Aorta (tissue), 5 donors: ENCODE measurements at places on chromosomes 5 and 9. TPM values are rescaled to one million over a fixed set of nuclear protein-coding genes. Genes with fewer than 3 reads are reported as not detected.

DNA sequence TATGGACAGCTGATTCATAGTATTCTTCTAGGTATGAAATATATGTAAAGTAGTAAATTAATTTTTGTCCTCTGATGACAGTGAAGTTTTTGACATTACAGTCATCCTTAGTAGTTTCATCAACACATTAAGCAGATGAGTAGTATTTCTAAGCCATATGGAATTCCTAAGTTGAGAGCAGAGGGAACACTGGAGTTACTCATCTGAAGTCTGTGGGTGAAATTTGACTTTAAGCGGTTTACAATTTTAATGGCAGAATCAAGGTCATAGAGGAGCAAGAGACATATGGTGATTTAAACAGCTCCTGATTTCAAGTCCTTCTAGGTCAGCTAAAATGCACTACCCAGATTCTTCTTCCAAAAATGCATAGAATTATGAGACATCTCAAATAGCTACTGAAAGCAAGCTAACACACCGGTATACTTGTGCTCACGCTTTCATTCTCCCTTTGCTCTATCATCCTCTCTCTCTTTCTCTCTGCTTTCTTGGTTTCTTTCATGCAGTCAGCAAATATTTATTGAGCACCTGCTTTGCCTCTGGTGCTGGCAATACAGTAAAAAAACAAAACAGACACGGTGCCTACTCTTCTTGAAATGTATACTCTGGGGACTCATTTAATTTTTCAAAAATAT, 235.9 kb downstream of the FER start:
- DNase-seq, result no peak

The OR1N1 gene
- not detected for polyA plus RNA-seq

The GOLM1 gene
- 4.6 TPM for polyA plus RNA-seq

GRCh38 chr5:54834121-54834842, 151.1 kb downstream of the ESM1 start:
- no peak for DNase-seq

- peak; percentile 67 for DNase-seq
These were observed 137.3 kb downstream of the LHFPL2 start for GRCh38 chr5:78511121-78511906.

The IFNA21 gene
- polyA plus RNA-seq, result not detected

DNA sequence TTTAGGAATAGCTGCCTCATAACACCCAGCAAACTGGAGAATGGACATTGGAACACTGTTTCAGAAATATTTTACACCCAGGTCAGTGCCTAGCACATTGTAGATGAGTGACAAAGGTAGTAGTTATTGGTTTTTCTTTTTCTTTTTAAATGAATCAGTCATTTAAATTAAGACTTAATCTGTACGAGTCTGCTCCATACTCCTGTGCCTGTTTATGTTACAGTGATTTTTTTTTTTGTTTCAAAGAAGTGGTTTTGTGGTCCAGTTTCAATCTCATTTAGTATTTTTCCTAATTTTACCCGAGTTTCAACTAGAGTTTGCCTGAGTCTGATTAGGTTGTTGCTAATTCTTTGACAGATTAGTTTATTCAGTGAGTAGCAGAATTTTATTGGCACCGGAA, 16.2 kb downstream of the LMNB1 start:
- DNase-seq, result no peak

- no peak for DNase-seq
These were observed 112.5 kb downstream of the CTNND2 start for GRCh38 chr5:11791792-11792191.

DNA sequence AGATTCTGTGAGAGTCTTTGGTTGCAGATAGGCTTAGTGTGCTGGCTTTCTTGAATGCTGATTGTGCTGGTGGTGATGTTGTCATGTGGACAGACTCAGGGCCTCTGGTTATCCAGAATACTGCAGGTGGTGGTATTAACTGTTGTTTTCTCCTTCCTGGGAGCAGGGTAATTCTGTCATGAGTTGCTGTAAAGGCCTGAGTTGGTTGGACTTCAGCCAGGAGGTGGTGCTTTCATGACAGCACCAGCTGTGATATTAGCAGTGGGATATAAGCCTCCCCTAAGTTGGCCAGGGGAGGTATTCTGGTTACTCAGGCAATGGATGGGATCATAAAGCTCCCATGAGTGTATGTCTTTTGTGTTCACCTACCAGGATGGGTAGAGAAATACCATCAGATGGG, 16.4 kb upstream of the RNF180 start:
- DNase-seq, result no peak

- peak; percentile 32 for DNase-seq
These were observed 161.5 kb upstream of the PHYKPL start for GRCh38 chr5:178394074-178394473.

DNA sequence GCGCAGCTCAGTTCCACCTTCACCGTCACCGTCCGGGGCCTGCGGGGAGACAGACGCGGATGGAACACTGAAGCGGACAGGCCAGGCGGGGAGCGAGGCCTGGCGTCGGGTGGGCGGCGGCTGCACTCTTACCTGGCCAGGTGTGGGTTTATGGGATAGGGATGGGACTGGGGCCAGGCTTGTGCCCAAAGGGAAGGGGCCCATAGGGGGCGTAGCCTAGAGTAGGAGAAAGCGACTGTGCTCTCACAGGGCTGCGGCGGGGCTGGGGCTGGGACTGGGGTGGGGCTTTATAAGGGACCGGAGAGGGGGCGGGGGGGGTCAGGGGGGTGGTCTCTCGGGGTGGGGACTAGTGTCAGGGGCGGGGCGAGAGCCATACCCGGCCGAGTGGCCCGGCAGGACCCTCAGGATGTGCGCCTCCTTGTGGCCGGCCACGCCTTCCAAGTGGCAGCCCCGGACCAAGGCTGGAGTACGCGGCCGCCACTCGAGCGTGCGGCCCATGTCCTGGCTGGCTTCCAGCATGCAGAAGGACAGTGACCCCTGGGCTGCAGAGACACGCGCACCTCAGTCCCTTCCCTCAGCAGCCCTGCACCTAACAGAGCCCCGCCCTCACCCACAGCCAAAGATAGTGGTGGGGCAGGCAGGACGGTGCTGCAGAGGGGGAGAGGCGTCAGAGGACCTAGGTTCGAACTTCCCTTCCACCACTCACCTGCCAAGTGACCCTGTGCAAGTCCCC, 22.8 kb downstream of the FPGS start:
- no peak for DNase-seq
